ENCODE measurements at places on chromosomes 6 and 20.

DNA sequence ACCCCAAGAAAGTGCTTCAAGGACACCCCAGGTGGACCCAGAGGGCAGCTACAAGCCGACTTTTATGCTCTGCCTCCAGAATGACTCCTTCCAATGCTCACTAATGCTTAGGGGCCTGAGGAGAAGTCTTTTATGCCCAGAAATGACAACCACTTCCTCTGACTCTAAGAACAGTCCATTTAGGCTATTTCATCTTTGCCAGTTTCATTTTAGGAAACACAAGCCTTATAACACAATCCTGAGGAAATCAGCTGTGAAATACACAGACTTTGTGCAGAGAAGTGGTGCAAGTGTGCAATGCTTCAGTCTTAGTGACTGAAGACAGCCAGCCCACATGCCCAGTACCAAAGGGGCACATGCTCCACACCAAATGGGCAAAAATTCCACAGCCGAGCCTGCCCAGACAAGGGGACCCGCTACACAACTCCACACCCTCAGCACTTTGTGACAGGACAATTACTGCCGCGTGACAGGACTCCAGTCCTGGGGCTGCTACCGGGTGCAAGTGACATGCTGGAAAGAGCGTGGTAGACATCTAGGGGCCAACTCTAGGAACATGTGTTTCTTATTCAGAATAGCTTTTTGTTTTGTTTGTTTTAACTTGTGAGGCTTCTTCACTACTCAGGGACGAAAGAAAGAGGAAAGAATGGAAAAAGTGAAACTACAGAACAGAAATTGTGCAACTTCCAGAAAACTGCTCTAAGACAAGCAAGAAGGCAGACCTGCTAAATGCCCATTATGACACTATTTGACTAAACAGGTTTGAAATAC, 28.2 kb upstream of the PLAGL1 start:
- peak; percentile 35 for DNase-seq

DNA sequence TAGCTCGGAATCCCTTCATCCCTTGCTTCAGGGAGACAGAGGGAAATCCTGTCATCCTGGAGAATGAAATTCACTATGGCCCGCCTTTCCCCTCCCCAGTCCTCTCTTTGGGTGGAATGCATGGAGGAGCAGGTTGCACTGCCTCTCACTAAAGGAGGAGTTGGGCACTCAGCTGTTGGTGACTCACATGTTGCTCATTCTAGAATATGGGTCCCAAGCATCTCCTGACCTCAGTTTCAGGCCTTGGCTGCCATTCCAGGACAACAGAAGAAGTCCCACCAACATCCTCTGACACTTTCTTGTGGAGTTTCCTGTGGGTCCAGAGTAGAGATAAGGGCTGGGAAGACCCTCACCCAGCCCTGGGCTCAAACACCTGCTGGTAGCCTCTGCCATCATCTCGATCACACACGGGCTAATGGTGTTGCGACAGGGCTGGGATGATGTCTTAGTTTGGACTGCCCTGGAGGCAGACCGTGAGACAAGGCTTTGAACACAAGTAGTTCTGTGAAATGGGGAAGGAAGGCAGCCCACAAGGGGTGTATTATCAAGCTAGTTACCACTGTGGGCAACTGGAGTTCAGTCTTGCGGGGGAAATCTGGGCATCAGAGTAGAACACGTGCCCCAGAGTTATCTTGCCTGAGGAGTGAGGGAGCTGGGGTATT, 52.4 kb upstream of the RNF24 start:
- DNase-seq = peak; percentile 85

GRCh38 chr6:158715330-158716311, 65.8 kb downstream of the SYTL3 start:
- DNase-seq = no peak

DNA sequence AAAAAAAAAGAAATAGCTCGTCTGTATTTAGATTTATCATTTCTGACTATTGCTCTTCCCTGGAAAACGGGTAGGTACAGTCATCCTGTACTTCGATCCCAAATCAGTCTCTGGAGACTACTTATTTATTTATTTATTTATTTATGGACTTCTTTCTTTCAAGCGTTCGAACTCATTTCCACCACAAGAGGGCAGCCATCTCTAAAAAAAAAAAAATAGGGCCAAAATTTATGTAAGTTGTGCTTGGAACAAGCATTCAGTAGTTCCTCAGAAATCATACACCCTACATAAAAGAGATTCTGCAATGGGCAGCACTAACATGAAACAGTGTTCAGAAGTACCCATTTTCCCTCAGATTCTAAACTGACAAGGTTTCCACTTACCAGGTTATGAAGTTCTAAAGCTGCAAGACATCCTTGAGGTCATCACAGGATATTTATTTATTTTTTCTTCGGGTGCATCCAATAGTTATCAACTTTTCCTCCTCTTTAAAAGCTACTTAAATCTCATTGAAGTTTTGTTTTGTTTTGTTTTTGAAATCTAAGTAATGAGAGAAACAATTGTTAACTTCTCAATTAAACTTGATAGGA, 1.9 kb upstream of the BMP2 start:
- peak; percentile 66 for DNase-seq

- peak; percentile 3 for DNase-seq
Observed at GRCh38 chr20:1005452-1006027, 3.4 kb upstream of the RSPO4 start.

DNA sequence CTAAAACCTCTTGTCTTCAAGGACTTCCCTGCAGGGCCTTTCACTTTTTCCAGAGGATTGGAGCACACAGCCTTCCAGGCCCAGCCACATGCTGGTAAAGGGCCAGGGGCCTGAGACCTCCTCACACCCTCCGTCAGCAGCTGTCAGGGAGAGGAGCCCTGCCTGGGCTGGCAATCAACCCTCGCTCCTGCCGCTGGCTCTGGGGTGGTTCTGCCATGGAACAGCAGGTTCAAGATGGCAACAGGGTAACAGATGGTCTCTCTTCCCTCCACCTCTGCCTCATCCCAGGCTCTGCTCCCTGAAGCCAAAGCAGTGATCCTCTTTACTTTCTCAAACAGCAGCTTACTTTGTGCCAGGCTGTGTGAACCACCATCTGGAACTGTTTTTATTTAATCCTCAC, 23.8 kb downstream of the PCNA start:
- no peak for DNase-seq

- DNase-seq = peak; percentile 32
Observed at GRCh38 chr6:109867970-109868358, 110.1 kb upstream of the GPR6 start.

GRCh38 chr20:1810926-1811620, 84.1 kb upstream of the SIRPA start:
- DNase-seq = peak; percentile 73

DNA sequence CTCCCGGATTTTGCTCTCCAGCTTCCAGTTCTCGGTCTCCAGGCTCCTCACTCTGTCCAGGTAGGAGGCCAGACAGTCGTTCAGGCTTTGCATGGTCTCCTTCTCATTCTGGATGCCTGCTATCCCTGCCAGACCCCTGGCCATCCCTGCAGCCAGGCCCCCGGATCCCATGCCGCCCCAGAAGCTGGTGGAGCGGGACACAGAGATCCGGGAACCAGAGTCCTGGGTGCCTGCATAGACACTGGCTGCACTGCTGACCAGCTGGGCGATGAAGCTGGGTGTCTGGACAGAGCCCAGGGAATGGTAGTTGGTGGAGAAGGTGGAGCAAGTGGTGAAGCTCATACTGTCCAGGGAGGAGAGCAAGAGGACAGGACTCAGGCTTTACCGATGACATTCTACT, 2.9 kb upstream of the CALHM6 start:
- DNase-seq = no peak

GRCh38 chr20:17471606-17472187, 59.5 kb downstream of the BFSP1 start:
- DNase-seq = no peak

DNA sequence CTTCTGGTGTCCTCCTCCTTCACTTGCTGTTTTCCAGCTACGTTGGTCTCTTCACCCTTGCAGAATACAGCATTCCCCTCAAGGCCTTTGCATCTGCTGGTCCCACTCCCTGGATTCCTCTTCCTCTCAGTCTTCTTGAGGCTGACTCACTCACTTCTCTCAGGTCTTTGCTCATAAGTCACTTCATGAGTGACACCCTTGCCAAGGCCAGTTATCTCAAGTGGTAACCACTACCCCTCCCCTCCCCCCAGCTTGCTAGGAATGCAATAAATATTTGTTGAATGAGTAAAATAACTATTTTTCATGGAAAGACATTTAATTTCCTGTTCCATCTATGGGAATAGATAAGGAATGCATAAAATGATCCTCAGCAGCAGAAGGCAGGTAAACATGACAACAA, 131.7 kb downstream of the PLCB4 start:
- peak; percentile 93 for DNase-seq

GRCh38 chr6:5930143-5930770, 76.5 kb downstream of the NRN1 start:
- DNase-seq = no peak

GRCh38 chr6:24686946-24687345, 20.1 kb downstream of the ACOT13 start:
- no peak for DNase-seq

DNA sequence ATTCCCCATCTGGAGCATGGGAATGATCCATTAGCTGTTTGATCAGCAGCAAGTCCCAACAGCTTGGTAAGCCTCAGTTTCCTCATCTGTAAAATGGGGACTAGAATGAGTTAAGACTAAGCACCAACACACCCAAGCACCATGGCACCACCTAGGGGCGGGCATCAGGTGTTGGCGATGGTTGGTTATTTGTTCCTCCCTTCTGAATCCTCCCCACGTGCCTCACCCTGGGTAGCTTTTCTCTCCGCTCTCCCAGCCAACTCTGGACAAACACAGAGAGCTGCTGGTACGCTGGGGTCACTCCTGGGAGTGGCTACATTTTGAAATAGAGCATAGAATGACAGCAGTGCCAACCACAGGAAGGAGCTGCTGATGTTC, 13.3 kb upstream of the ITPR3 start:
- no peak for DNase-seq

GRCh38 chr6:16618962-16619361, 142.3 kb downstream of the ATXN1 start:
- DNase-seq = no peak

DNA sequence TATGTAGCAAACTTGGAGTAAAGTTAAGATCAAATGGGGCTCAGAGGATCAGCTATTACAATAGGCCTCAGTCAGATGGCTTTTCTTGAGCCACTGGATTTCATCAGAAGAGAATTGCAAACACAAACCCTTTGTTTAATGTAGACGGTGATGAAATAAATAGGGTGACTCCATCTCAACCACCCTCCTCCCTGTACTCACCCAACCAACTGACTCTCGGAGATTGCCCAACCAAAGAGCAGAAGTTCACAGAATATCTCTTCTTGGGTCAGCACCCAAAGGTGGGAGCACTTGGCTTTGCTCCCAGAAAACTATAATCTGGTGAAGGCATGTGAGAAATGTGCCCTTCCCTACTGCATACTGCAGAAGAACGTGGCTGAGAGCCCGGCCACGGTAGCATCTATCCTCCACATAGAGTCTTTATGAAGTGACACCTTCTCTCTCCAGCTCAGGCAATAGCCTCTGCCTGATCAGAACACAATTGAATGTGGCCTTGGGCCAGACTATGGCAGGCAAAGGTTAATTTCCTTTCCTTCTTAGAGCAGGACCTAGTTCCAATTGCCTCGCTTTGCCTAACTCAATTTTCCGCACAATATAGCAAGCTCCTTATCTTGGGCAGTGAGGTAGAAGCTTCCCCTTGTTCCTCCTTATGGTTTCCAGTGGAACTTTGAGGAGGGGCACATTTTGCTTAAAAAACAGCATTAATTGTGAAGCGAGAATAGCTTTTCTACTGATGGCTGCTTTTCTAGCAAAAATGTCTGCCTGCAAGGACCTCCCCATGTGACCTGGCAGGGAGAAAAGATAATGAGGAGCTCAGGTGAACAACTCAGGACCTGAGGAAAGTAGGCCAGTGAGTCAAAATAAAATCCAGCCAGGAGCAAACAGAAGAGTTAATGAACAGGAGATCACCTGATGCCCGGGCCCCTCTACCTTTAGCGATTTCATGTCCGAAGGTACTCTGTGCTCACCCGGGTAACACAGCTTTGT, 79.4 kb downstream of the GFOD1 start:
- DNase-seq = peak; percentile 62

DNA sequence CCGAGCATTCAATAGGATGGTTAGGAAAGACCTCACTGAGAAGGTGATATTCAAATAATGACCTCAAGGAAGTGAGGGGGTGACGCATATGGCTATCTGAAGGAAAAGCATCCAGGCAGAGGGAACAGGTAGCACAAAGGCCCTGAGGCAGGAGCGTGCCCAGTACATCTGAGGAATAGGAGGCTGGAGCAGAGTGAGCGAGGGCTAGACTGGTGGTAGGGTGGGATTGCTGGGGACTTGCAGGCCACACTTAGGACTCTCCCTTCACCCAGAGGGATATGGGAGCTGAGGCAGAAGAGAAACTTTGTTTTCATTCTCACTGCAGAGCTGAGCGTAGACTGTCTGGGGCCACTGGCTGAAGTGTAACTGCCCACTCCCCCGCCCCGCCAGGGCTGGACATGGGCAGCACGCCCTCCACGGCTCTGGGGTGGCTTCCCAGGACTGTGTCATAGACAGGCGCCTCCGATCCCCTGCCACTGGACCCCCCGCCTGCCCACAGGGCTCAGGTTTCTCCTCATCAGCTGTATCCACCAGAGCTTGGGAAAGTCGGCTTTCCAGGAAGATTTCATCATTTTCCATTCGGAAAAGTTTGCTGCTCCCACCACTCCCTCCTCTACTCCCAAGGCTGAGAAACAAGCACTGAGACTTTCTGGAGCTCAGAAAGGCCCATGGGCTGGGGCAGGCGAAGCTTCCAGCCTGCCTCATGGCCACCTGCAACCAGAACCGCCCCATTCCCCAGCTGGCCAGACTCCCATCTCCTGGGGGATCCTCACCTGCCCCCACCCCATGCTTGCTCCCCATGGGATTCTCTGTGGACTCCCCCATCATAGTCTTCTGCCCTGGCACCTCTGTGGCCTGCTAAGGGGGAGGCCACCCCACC, 142.6 kb downstream of the MRPL14 start:
- no peak for DNase-seq

GRCh38 chr6:170160628-170161611, 130.0 kb downstream of the DLL1 start:
- DNase-seq = no peak

DNA sequence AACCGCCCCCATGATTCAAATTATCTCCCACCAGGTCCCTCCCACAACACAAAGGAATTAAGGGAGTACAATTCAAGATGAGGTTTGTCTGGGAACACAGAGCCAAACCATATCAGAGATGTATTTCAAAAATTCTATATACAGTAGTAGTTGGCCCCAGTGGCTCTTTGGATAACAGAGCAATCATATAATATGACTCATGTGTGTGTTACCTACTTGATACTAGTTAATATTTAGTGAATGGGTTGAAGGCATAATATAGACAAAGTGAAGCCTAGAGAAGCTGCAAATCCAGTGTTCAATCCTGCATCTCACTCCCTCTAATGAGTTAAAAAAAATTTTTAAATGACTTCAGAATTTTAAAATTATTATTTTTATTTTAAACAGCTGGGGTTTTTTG, 43.2 kb downstream of the KAT14 start:
- no peak for DNase-seq

All from fibroblast of skin of right biceps (primary cell).